ENCODE measurements at places on chromosomes 4 and X.

GRCh38 chrX:120452131-120452530, 17.0 kb downstream of the LAMP2 start:
- DNase-seq = no peak

DNA sequence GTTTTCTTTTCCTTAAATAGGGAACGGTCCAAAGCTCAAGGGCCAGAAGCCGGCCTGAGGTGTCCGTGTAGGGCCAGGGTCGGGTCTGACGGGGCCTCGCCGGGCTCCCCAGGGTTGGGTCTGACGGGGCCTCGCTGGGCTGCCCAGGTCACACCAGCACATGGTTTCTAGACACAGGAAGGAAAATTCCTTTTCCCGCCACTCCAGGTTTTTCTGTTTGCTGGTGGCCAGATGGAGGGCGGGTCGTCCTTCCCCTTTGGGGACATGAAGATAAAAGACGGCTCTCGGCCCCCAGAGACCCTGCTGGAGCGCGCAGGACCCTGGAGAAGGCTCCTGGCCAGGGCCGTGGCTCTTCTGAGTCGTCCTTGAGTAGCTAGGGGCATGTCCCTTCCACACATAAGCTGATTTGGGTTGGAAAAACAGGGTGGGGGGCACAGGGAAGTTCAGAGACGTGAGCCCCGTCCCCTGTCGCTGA, 35.1 kb downstream of the PIGG start:
- no peak for DNase-seq

DNA sequence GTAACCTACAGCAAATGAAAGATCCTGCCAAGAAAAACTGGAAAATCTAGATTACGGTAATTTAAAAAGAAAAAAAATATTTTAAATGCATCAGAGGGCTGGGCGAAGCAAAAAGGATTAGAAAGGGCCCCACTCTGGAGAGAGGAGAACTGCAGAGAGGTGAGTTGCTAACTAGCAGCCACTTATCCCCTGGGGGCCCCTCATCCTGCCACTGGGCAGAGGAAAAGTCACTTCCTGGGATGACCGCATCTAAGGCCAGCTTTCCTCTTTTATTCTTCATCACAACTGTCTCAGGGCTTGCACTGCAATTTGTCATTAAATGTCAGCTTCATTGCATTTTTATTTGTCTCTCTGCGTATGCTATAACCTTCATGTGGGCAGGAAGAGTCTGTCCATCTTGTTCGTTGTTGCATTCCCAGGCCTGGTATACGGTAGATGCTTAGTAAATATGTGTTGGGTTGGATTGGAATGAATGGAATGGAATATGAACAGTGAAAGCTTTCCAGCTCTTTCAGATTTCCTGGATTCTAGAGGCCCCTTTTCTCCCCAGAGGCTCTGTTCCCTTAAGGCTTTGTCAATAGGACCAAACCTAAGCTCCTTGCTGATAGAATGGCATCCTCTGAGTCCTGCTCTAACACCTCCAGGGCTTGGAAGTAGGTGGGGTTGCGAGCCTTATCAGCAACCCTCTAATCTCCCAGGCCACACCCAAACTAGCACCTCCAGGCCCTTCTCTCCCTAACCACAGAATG, 58.9 kb downstream of the TLR10 start:
- no peak for DNase-seq

GRCh38 chr4:12966726-12967125, 517.4 kb downstream of the RAB28 start:
- DNase-seq = no peak

DNA sequence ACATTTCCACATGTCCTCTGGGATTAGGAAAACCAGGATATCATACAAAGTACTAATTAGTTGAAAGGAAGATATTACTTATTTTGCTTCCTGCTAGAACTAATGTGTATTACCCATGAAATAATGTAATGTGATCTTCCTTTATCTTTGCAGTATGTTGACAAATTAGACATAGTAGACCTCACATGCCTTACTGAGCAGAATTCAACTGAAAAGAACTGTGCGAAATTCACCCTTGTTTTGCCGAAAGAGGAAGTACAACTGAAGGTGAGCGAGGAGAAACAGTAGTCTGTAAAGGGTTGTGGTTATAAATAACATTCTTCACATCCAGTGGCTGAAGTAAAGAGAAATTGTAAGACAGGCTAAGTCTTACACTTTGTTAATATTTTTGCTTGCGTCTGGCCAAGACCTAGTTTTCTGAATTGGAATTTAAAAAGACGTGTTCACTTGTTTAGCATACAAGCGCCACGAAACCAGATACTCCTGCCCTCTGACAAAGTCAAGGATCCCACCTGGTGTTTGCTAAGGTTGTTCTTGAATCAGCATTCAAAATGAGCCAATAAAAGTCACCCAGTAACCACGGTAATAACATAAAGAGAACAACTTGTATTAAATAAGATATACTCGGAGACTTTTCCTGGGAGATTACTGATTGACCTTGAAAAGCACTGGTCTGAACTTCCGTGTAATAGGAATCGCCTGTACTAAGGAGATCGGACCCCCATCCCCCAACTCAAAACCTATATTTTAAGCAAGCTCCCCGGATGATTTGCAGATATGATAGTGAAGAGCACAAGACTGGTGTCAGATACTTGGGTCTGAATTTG, 16.9 kb downstream of the STAP1 start:
- DNase-seq = no peak
